ENCODE measurements at places on chromosomes 2 and 18.

DNA sequence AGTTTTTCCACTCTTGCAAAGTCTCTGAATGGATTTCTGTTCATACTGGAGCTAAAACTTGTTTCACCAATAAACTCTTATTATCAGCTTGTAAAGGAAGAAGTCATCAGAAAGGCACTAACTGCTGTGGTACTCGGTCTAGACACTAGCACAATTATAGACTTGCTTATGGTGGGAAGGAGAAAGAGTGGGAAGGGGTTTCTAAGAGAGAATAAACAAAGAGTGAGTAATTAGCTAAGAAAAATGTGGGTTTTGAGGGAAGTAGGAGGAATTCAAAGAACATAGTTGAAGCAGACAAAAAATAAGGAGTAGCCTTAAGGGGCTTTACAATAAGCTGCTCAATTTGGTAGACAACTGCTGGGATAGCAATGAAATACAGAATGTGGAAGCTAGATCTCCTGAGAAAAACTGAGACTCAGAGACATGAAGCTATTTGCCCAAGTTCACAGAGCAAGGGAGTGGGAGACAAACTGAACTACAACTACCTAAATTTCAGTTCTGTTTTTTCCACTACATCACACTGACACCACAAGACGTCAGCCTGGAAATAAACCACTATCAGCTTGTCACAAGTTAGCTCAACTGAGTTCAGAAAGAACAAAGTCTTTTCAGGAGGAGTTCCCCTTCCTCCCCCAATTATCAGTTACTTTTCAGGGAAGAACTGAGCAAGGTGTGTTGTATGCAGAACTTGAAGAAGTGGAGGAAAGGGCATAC, 59.7 kb downstream of the MAP4K3 start:
- peaks cover 13% of the 10 kb centered on the region for H3K4me1 ChIP-seq
- H3K27me3 ChIP-seq: no peaks in the 10 kb centered on the region
- H3K27ac ChIP-seq: peak overlapping the region; percentile 66
- DNase-seq: no peak
- peaks cover 38% of the 10 kb centered on the region for H3K36me3 ChIP-seq

GRCh38 chr2:239691720-239692119, 290.9 kb upstream of the HDAC4 start:
- H3K4me1 ChIP-seq: peaks cover 33% of the 10 kb centered on the region
- H3K27ac ChIP-seq: no peak overlapping the region
- H3K27me3 ChIP-seq: peaks cover 27% of the 10 kb centered on the region
- H3K36me3 ChIP-seq: no peaks in the 10 kb centered on the region
- no peak overlapping the region for H3K4me3 ChIP-seq

- peaks cover 10% of the 10 kb centered on the region for H3K4me1 ChIP-seq
- H3K27me3 ChIP-seq: no peaks in the 10 kb centered on the region
- DNase-seq: no peak
- peaks cover 6% of the 10 kb centered on the region for H3K36me3 ChIP-seq
- H3K4me3 ChIP-seq: no peak overlapping the region
These were observed 90.0 kb upstream of the NCKAP5 start for GRCh38 chr2:133658020-133658903.

GRCh38 chr2:71224457-71224856, 2.4 kb downstream of the PAIP2B start:
- peaks cover 32% of the 10 kb centered on the region for H3K27me3 ChIP-seq
- H3K4me1 ChIP-seq: peaks cover 24% of the 10 kb centered on the region
- no peak overlapping the region for H3K27ac ChIP-seq
- H3K36me3 ChIP-seq: no peaks in the 10 kb centered on the region
- no peak overlapping the region for H3K4me3 ChIP-seq

- no peak for DNase-seq
- peaks cover 44% of the 10 kb centered on the region for H3K4me1 ChIP-seq
- H3K27ac ChIP-seq: peak overlapping the region; percentile 90
- H3K4me3 ChIP-seq: no peak overlapping the region
- peaks cover 26% of the 10 kb centered on the region for H3K36me3 ChIP-seq
- H3K27me3 ChIP-seq: peaks cover 1% of the 10 kb centered on the region
These were observed 63.4 kb upstream of the CHRNA1 start for GRCh38 chr2:174827371-174828369.

- DNase-seq: no peak
- H3K36me3 ChIP-seq: no peaks in the 10 kb centered on the region
- peaks cover 8% of the 10 kb centered on the region for H3K4me1 ChIP-seq
- no peaks in the 10 kb centered on the region for H3K27me3 ChIP-seq
These were observed 5.5 kb downstream of the CCDC102B start for GRCh38 chr18:68803356-68803755.

GRCh38 chr2:11456251-11456650, 9.7 kb downstream of the E2F6 start:
- H3K4me3 ChIP-seq: no peak overlapping the region
- peaks cover 25% of the 10 kb centered on the region for H3K4me1 ChIP-seq
- DNase-seq: no peak

DNA sequence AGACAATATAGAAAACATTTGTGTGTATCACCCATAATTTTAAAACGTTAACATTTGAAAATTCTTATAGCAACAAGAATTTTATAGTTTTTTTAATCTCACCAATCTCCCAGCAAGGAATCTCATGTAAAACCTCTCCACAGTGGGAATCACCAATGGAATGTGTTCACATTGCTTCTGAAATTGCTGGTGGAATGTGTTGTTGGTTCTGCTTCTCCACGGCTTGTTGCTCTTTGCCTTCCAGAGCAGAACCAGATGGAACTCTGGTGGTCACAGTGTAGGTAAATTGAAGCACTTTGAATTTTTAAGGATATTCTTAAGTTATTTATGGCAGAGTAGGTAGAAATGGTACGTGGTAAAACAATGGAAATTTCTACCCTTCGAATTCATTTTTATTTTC, 35.1 kb downstream of the DCAF17 start:
- DNase-seq: no peak
- peaks cover 50% of the 10 kb centered on the region for H3K36me3 ChIP-seq
- H3K4me3 ChIP-seq: no peak overlapping the region
- no peaks in the 10 kb centered on the region for H3K27me3 ChIP-seq
- H3K27ac ChIP-seq: no peak overlapping the region
- no peaks in the 10 kb centered on the region for H3K4me1 ChIP-seq

DNA sequence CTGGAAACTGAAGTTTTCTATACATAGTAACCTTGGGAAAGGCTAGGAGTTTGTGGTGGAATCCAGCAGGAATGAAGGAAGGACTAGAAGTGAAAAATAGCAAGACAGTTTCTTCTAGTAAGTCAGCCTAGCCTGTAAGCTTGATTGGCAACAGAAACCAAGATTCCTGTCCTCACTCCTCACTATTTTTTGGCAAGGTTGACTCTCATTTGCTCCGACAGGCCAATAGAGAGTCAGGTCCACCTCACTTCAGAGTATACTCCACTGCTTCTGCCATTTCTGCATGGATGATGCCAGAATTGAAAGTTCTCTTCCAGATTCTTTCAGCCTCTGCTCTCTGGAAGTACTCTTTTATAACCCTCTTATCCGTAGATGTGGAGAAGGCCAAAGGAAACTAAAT, 352.4 kb downstream of the ZNF516 start:
- DNase-seq: no peak
- H3K27ac ChIP-seq: no peak overlapping the region
- H3K36me3 ChIP-seq: no peaks in the 10 kb centered on the region
- peaks cover 15% of the 10 kb centered on the region for H3K27me3 ChIP-seq

DNA sequence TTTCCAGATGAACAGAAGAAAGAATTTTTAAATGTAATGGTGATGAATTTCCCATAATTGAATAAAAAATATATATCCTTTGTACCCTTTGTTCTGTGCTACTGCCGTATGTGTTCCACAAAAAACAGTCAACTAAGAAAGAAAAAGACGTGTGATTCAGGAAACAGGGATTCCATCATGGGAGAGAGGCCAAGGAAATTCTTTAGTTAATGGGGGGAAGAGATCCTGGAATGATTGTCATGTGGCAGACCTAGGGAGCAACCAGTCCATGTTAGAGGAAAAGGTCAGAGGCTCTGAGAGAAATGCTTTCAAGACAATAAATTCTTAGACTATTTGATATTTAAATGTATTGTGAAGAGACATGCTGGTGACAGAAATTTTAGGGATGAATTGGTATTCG, 76.6 kb downstream of the CPO start:
- H3K36me3 ChIP-seq: peaks cover 14% of the 10 kb centered on the region
- H3K27me3 ChIP-seq: no peaks in the 10 kb centered on the region
- H3K27ac ChIP-seq: no peak overlapping the region
- H3K4me1 ChIP-seq: no peaks in the 10 kb centered on the region
- DNase-seq: no peak

DNA sequence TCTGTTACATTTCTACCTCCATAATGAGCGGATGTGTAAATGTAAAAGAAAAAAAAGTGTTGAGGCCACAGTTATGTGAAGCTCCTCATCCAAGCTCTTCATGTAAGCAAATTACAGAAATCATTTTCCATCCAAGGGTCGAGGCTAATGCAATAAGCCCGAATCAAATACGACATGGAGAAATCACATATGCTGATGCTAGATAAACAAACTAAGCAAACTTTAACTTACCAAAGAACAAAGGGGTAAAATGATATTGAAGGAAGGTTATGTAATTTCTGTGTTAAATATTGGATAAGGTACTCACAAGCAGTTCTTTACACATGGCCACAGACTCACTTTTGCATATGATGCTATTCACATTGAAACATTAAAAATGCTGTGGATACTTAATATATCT, 310.2 kb upstream of the ID2 start:
- H3K4me1 ChIP-seq: peaks cover 10% of the 10 kb centered on the region
- H3K27me3 ChIP-seq: peaks cover 3% of the 10 kb centered on the region
- no peak overlapping the region for H3K27ac ChIP-seq
- DNase-seq: no peak
- H3K36me3 ChIP-seq: peaks cover 17% of the 10 kb centered on the region
- H3K4me3 ChIP-seq: no peak overlapping the region

GRCh38 chr18:57149051-57149450, 2.2 kb downstream of the BOD1L2 start:
- no peak overlapping the region for H3K27ac ChIP-seq
- no peak for DNase-seq
- peaks cover 32% of the 10 kb centered on the region for H3K4me1 ChIP-seq

- no peaks in the 10 kb centered on the region for H3K36me3 ChIP-seq
- no peaks in the 10 kb centered on the region for H3K27me3 ChIP-seq
- no peak for DNase-seq
- no peaks in the 10 kb centered on the region for H3K4me1 ChIP-seq
These were observed 352.0 kb downstream of the THSD7B start for GRCh38 chr2:137117385-137117784.

GRCh38 chr2:200110381-200110780, 155.0 kb downstream of the MAIP1 start:
- DNase-seq: no peak
- H3K27ac ChIP-seq: no peak overlapping the region
- no peaks in the 10 kb centered on the region for H3K4me1 ChIP-seq
- peaks cover 10% of the 10 kb centered on the region for H3K27me3 ChIP-seq
- H3K36me3 ChIP-seq: no peaks in the 10 kb centered on the region
- H3K4me3 ChIP-seq: no peak overlapping the region

DNA sequence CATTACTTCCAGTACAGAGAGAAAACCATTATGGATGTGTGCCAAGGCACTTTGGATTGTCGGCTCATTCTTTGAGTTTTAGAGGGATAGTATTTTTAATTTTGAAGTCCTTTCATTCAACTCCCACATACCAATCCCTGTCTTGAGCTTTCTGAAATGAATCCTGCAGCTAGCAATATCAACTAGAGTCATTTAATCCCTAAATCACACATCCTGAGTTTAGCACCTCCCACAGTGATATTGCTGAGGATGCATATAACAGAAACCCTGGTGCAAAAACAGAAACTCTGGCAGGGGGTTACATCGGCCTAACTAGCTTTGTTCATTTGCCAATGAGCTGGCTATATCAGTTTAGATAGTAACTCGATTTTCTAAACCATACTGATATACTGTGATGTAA, 427.3 kb downstream of the LRP1B start:
- H3K36me3 ChIP-seq: no peaks in the 10 kb centered on the region
- peaks cover 5% of the 10 kb centered on the region for H3K4me1 ChIP-seq
- H3K4me3 ChIP-seq: no peak overlapping the region
- no peaks in the 10 kb centered on the region for H3K27me3 ChIP-seq
- no peak for DNase-seq
- H3K27ac ChIP-seq: no peak overlapping the region

DNA sequence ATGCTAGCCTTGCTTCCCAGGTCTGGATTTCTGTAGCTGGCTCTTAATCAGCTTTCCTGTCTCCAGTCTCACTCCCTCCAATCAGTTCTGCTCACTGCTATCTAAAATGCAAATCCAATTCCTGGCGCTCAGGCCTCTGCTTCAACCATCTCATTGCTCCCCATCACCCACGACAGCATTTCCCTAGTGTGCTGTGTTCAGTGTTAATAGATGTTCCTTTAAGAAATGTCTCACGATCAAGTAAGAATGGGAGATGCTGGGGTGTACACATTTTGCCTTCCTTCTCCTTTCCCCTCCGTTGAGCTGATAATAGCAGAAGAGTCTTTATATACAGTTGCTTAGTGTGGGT, 1.6 kb upstream of the PUM2 start:
- peaks cover 10% of the 10 kb centered on the region for H3K36me3 ChIP-seq
- DNase-seq: no peak
- H3K4me3 ChIP-seq: no peak overlapping the region

DNA sequence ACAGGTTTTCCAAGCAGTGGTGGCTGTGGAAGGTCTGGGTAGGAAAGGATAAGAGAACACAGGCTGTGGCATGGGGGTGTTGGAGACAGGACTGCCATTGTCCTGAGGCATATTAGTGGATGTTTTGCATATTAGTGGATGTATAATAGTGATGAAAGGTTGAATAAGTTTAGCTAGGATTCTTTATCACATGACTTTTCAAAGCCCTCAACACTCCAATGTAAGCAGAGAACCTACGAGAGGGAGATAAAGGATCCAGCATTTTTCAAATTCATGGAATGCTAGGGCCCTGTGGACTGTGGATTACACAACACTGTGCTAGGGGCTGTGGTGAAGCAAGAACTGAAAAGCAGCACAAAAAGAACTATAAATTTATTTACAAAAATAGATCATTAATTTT, 63.2 kb downstream of the POLE4 start:
- DNase-seq: no peak
- H3K36me3 ChIP-seq: no peaks in the 10 kb centered on the region
- H3K4me1 ChIP-seq: peaks cover 19% of the 10 kb centered on the region
- H3K27me3 ChIP-seq: peaks cover 3% of the 10 kb centered on the region
- H3K27ac ChIP-seq: no peak overlapping the region

All from nephron progenitor cell (in vitro differentiated cells).